Mucosa of gallbladder (tissue), 1 donor: ENCODE measurements at places on chromosomes 6 and 20. TPM values are rescaled to one million over a fixed set of nuclear protein-coding genes. Genes with fewer than 3 reads are reported as not detected.

GRCh38 chr20:8431538-8432434, 299.7 kb downstream of the PLCB1 start:
- DNase-seq = no peak

GRCh38 chr6:71091956-71092355, 135.1 kb upstream of the B3GAT2 start:
- DNase-seq = no peak

DNA sequence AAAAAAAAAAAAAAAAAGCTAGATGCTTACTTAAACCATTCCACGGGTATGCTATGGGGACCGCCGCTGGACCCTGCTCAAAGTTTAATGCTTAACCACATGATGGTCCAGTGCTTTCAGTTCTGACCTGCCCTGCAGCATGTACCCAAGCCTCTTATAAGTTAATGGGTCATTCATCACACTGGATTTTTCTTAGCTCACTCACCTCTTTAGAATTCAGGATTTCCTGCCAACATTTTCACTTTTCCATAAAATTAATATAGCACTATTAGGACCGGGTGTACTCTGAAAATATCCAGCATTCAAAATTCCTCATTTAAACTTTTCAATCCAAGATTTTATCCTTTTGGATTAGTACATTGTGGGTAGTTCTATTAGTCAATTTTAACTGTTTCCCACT, 140.8 kb downstream of the ALDH8A1 start:
- DNase-seq = no peak

KHDC1 gene
- total RNA-seq = 2.9 TPM

MLN gene
- total RNA-seq = not detected

CD2AP gene
- 49.2 TPM for total RNA-seq

KCNQ5 gene
- total RNA-seq = 2.3 TPM

RNGTT gene
- total RNA-seq = 9.1 TPM

- no peak for DNase-seq
Measured at GRCh38 chr6:21193790-21194475, 399.6 kb upstream of the SOX4 start.

NEURL2 gene
- 5.9 TPM for total RNA-seq

- DNase-seq = no peak
Measured at GRCh38 chr20:3685341-3685740, 3.5 kb upstream of the ADAM33 start.

DNA sequence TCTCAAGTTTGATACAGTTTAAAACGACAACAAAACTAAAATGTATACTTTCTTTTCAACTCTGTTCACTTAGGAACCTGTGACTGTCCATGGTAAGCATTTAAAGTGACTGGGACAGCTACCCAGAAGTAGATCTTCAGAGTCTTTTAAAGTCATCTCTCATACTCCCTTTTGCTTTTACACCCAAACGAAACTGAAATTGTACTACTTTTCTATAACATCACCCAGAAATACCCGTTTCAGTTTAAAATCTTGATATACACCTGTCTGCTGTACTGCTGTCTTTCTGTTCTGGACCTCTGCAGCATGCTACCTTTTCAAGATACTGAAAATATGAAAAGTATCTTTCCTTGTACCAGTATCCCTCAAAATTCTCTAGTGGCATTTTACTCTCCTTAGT, 170.4 kb upstream of the THEMIS start:
- DNase-seq = no peak

GRCh38 chr6:11692451-11693376, 85.9 kb downstream of the ADTRP start:
- no peak for DNase-seq

NDUFAF4 gene
- 25.9 TPM for total RNA-seq

- DNase-seq = no peak
Measured at GRCh38 chr20:41657655-41658054, 39.5 kb upstream of the CHD6 start.

GRCh38 chr20:45112754-45113153, 2.2 kb downstream of the WFDC5 start:
- DNase-seq = no peak

GRCh38 chr6:26211963-26212362, 124.7 kb downstream of the HFE start:
- no peak for DNase-seq

DNA sequence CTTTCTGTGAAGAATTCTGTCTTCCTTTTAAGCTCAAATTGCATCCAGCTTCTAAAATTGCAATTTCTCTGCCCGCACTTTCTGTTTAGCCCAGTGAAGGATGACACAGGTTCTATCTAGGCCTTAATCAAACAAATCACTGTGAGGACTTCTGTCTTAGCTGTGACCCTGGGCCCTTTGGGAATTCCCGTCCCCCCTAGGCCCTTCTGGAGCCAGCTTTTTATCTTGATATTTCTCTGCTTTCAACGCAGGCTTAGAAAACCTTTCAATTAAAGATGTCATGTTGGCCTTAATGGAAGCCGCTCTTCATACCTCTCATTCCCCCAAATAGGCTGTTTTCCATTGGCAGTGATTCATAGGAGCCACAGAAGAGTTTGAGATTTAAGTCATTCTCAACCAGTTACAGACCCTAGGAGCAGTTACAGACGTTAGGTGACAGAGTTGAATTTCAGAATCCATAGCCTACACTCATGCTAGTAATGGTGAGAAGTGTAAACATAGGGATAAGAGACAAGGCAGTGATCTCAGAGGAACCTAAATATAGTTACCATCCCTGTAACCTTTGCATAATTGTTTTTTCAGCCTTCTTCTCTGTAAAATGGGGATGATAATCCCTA, 74.8 kb upstream of the FLRT3 start:
- no peak for DNase-seq

DNA sequence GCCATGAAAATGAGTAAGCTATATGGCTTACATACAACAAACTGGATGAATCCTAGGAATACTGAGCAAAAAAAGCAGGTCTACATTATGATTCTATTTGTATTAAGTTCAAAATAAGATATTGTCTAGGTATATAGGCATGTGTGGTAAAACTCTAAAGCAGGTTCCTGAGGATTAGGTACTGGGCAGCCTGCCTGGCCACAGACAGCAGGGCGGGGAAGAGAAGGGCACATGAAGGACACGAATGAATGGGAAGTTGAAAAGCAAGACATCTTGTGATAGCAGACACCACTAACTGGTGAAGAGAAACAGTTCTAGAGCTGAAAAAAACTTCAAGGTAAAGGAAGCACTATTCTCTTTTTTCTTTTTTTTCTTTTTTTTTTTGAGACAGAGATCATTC, 72.6 kb upstream of the SLC4A11 start:
- no peak for DNase-seq

ADISSP gene
- 61.1 TPM for total RNA-seq

DNA sequence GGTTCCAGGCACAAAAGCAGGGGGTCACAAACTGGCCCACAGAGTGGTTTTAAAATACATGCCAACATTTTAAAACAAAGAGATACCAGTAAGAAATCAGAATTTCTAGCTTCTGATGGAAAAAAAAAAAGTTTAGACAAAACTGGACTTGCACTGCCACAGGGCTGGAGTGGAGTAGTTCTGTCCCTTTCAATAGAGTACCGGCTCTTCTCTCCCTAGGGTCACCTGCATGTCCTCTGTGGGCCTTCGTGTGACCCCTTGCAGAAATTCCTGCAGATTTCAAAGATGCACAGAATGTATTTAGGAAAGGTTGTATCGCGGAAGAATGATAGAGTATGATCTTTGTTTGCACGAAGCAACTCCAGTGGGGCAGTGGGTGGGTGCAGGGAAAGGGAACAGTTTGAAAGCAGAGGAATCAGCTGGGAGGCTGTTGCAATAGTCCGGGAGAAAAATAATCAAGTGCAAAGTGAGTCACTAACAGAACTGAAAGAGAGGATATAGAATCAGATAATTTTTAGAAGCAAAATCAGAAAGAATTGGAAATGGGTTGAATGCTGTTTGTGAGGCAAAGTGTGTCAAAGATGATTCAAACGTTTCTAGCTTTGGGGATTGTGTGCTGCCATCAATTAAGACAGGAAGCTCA, 97.3 kb upstream of the STXBP5 start:
- DNase-seq = no peak

ADGRB3 gene
- 2.0 TPM for total RNA-seq

MYT1 gene
- 0.17 TPM for total RNA-seq

RIPOR2 gene
- total RNA-seq = 3.2 TPM

DNA sequence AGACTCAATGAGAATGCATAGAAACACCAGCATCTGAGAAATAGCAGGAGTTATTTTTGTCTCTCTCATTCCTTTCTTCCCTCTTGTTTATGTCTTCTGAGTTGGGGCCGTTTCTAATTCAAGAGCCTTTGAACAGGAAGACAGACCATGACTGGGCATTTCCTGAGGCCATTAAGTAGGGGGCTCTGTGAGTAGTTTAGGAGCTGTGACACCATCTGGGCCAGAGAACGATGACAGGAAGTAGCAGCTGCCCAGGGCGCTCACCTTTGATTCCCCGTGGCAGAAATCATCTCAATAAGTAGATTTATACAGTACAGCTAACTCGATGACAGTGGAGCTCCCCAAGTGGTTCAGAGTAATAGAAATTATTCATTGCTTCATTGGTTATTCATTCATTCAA, 298.4 kb upstream of the PLN start:
- no peak for DNase-seq

SSTR4 gene
- total RNA-seq = not detected

DNA sequence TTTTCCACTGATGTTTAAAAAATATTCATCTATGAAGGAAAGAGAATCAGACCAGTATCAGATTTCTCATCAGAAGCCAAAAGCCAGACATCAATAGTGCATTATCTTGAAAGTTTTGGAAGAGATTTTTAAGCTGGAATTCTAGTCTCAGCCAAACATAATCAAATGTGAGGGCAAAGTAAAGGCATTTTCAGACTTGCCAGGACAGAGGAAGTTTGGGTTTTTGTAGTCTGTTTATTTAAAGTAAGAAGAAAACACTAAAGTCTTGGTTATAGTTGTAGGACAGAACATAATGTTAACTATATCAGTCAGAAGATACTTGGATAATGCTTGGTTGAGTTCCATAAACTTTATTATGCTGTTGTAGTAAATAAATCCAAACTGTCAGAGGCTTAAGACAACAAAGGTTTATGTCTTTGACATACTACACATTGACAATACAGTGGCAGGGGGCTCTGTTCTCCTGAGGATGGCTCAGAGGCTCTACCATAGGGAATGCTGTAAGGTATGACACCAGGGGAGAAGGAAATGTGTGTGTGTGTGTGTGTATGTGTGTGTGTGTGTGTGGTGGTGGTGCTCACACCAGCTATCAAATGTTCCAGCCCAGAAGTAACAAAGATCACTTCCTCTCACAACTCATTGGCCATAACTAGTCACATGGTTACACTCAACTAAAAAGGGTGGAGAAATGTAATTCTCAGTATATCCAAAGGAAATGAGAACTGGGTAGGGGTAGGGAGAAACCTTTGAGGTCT, 26.7 kb upstream of the YWHAB start:
- DNase-seq = no peak

DNA sequence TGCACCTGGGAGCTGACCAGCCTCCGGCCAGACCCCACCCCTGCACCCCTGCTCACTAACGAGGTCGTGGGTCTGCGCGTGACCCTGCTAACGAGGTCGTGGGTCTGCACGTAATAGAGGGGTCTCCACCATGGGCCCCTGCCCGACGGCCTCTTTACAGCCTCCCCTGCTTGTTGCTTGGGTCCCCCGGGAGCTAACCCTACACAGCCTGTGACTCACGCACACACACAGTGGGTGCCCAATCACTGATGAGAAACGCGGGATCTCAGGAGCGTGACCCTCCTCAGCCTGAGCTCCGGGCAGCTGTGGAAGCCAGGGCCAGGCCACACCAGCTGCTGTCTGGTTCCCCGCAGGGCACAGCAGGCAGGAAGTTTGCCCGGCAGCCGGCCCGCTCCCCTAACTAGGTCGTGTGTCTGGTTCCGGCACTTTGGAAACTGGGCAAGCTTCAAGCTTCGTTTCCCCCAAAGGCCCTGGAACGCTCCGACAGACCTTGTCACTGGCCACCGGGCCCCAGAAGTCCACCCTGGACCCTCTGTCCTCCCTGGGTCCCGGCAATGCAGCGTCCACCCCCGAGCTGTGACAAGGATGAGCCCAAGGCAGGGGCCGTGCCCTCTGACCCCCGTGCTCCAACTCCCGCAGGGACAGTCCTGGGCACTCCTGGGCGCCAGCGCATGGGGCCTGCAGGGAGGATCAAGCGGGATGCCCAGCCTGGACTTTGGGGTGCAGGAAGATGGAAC, 767 bp downstream of the PTK6 start:
- DNase-seq = no peak

SNAP91 gene
- total RNA-seq = 2.5 TPM

- DNase-seq = no peak
Measured at GRCh38 chr6:144644776-144645175, 359.6 kb downstream of the UTRN start.

DNA sequence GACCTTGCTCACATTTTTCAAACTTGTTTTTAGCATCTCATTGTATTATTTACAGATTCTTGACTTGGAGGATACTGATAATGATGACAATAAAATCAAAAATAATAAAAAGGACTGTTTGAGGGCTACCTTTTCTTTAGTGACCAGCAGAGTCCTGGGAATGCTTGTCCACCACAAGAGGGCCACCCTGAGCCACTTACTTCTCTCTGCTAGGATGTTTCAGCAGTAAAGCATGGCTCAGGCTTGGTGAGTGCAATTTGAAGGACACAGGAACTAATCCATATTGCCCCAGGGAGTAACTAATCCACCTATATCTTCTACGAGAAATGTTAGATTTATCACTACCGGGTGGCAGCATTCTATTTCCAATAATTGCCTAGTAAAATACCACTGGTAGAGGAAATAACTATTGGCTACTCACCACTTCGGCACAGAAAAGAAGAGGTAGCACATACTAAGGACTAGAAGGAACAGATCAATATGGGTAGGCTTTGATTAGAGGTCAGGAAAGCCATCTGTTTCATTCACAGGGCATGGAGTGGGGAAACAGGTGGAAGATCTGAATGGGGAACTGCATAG, 5.8 kb upstream of the KIAA0408 start:
- peak; percentile 76 for DNase-seq

- peak; percentile 35 for DNase-seq
Measured at GRCh38 chr6:135568379-135568778, 70.8 kb upstream of the AHI1 start.

- DNase-seq = no peak
Measured at GRCh38 chr20:35145141-35145564, 2.0 kb downstream of the EDEM2 start.

C20orf144 gene
- total RNA-seq = 0.09 TPM

DNA sequence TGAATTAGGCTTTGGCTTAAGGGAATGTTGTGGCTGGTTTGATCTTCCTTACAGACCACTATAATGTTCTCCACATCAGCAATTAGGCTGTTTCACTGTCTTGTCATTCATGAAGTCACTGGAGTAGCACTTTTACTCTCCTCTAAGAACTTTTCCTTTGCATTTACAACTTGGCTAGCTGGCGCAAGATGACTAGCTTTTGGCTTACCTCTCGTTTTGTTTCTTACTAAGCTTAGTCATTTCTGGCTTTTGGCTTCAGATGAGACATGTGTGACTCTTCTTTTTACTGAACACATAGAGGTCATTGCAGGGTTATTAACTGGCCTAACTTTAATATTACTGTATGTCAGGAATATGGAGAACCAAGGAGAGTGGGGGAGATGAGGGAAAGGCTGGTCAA, 143.2 kb downstream of the PTCHD4 start:
- DNase-seq = no peak

DNA sequence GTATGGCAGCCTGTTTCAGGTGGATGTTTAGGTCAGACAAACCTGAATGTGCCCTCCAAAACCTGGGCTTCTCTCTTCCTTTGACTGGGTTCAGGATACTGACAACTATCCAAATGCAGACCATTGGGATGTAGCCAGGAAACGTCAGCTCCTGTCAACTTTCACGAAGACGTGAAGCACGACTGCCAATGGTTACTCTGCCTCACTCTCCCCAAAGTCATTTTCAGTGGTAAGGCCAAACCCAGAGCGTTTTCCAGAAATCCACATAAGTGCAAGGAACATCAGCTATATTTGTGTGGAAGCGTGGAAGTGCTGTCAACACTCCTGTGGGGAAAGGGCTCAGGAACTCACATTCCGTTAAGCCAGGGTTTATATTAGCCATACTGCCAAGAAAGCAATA, 20.1 kb upstream of the RCAN2 start:
- DNase-seq = no peak
